ENCODE measurements at places on chromosomes 6 and 20.

GRCh38 chr6:163935158-163935762 is 520.7 kb downstream of the QKI start:
- DNase-seq = no peak

- DNase-seq = no peak
Observed at GRCh38 chr6:139912735-139913400, 538.4 kb upstream of the CITED2 start.

GRCh38 chr6:160349020-160349441 is 853 bp downstream of the SLC22A3 start:
- no peak for DNase-seq

- DNase-seq = no peak
Observed at GRCh38 chr20:20731945-20732296, 19.5 kb upstream of the RALGAPA2 start.

GRCh38 chr6:35599761-35600658 is 87.3 kb upstream of the TULP1 start:
- DNase-seq = no peak

GRCh38 chr6:130293800-130294199 is 71.0 kb upstream of the SAMD3 start:
- DNase-seq = no peak
